NCI-H82 (cell line): ENCODE measurements at places on chromosomes 6 and 20.

- DNase-seq = peak; percentile 64
Observed at GRCh38 chr20:56630086-56630493, 984 bp downstream of the TFAP2C start.

GRCh38 chr20:50153153-50153499 lies 397 bp downstream of the PEDS1 start:
- DNase-seq = no peak

GRCh38 chr6:100461917-100462705 lies 2.6 kb downstream of the SIM1 start:
- DNase-seq = peak; percentile 7

DNA sequence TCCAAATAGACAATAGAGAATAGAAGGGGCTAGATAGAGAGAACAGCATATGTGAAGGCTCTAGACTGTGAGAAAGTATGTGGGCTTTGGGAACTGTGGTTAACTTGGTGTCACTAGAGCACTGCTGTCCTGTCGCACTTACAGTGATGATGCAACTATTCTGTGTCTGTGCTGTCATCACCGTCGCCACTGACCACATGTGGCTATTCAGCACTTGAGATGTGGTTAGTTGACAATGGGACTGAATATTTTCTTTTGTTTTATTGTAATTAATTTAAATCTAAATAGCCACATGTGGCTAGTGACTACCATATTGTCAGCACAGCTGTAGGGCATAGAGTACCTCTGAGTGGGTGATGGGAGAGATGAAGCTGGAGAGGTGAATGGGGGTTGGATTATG lies 39.0 kb upstream of the IFNGR1 start:
- DNase-seq = no peak

GRCh38 chr6:45031601-45032000 lies 296.5 kb upstream of the RUNX2 start:
- DNase-seq = no peak

- no peak for DNase-seq
Observed at GRCh38 chr6:56832225-56832624, 122.7 kb upstream of the BEND6 start.

GRCh38 chr6:165091121-165091785 lies 218.2 kb downstream of the C6orf118 start:
- DNase-seq = no peak

GRCh38 chr6:7912024-7912423 lies 1.4 kb upstream of the TXNDC5 start:
- no peak for DNase-seq

- no peak for DNase-seq
Observed at GRCh38 chr6:142251930-142252445, 49.8 kb upstream of the ADGRG6 start.

GRCh38 chr20:19021406-19022117 lies 190.9 kb upstream of the SLC24A3 start:
- DNase-seq = no peak
